Tibial nerve (tissue), 4 donors: ENCODE measurements at places on chromosomes 4 and X.
A peak's percentile ranks its signal among the peaks of the same experiment; 100 is the strongest.

DNA sequence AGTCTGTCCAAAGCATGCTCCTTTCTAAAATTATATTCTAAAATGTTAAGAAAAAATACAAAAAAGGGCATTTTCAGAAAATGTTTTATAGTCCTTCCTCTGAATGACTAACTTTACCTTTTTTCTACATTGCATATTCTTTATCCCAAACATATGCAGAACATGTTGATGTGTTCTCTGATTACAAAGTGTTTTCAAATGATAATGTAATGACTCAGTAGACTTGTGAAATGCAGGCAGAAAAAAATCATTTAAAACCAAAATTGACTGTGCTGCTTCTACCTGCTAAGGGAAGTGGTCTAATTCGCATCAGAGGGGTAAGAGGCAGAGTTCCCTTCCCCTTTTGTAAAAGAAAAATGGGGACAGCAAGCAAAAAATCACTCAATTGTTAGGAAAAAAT is 22.7 kb upstream of the YTHDC1 start:
- DNase-seq: no peak

GRCh38 chr4:38523524-38524448 is 140.2 kb upstream of the KLF3 start:
- no peak for DNase-seq

DNA sequence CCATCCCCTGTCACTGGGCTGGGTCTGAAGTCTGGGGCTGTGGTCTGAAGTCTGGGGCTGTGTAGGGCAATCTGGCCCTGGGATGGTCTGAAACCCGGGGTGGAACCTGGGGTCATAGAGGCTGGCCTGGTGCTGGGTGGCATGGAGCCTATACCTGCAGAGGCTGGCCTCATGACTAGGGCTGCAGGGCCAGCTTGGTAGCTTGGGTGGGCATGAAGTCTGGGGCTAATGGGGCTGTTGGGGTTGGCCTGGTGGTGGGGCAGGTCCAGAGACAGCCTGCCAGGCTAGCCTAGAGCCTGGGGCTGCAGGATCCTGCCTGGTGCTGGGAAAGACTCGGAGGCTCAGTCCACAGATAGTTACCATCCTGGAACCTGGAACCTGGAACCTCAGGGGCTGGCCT is 37.0 kb downstream of the GALNT7 start:
- DNase-seq: no peak

- no peak for DNase-seq
These were observed 175.3 kb downstream of the TSPAN5 start for GRCh38 chr4:98482847-98483806.

GRCh38 chrX:115214151-115214550 is 19.7 kb downstream of the LRCH2 start:
- no peak for DNase-seq

- DNase-seq: no peak
These were observed 572.5 kb downstream of the MAGEB5 start for GRCh38 chrX:26788402-26788998.

DNA sequence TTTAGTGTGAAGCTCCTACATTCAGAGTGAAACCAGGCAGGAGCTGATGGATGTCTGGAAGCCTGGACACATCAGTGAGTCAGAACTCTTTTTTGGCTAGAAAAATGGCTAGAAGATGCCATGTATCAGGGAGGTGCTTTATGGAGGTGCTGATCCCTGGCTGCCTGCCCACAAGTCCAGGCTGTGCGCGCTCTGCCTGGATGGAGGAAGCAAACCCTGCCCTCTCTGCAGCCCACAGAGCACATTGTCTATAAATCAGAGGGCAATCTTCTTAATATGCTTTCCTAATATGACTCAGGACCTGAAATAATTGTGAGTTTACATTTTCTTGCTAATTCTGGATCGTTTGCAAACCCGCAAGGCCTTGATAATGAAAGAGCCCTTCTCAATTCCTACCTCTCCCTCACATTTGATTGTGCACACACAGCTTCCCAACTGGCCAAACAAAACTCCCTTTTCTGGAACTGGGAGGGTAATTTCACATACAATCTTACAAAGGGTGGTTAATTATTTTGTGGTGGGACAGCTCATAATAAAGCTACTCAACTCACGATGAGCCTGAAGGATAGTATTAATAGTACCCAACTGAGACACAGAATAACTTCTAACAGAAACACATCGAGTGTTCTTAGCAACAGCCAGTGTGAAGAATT is 11.7 kb downstream of the MFAP3L start:
- DNase-seq: no peak

DNA sequence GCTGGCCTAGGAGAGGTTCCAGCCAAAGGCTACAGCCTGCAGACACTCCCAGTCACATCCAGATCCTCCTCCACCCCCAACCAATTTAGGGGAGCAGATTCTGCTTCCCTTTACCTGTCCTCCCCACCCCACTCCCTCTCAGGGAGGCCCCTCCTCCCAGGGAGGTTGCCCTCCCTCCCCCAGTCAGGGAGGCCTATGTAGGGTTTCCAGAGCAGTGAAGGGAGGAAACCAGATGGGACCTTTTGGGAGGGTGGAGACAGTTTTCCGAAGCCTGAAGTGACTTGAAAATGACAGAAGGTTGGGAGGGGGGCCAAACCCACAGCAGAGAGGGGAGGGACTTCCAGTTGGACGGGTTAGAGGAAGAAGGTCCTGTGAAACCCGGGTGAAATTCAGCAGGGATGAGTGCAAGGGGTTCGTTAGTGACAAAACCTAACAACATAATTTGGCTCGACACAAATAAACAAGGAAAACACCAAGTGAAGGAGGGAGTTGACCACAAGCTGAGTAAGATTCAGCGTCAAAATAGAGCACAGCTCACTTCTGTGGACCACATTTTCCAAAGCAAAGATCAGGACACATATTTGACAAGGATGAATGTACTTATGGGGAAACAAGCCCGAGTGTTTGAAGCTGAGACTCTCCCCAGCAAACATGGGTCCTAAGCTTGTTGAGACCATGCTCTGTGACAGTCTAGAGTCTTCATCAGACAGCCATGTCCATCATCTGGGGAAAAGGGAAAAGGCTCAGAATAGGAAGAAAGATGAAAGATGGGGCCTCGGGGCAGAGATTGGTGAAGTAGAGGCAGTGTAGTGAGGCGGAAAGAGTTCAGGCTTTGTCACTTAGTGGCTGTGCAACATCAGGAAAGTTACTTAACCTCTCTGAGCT is 46.4 kb downstream of the PRPS1 start:
- DNase-seq: peak; percentile 69

GRCh38 chrX:69876221-69876620 is 173.5 kb downstream of the AWAT2 start:
- no peak for DNase-seq

DNA sequence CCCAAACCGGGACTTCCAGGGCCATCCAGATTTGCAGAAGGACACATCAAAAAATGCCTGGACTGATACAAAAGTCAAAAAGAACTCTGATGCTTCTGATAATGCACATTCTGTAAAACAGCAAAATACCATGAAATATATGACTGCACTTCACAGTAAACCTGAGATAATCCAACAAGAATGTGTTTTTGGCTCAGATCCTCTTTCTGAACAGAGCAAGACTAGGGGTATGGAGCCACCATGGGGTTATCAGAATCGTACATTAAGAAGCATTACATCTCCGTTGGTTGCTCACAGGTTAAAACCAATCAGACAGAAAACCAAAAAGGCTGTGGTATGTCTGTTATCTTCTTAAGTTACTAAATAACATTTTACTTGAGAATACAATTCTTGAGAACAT is 9.2 kb downstream of the PLK4 start:
- no peak for DNase-seq

DNA sequence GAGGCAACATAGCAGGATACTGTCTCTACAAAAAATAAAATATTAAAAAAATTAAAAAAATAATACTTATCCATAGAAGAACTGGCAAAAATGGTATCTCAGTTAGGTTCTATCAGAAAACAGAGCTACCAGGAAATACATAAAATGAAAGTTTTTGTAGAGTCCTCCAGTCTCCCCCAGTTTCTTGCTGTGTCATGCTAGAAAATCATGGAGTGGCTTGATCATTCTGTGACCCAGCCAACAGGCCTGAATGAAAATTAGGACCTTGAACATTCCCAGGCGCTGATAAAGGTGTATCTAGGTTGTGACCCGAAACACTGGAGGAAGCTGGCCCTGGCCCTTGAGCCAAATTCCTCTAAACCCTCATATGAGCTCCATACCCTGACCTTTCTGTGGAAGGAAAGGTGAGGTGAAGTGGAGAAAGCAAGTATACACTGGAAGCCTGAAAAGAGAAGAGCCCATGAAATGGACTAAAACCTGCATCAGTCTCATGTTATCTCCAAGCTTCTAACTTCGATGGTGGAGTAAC is 652 bp downstream of the SMIM9 start:
- DNase-seq: no peak

- DNase-seq: no peak
These were observed 101.8 kb downstream of the SH3KBP1 start for GRCh38 chrX:19785647-19786046.

DNA sequence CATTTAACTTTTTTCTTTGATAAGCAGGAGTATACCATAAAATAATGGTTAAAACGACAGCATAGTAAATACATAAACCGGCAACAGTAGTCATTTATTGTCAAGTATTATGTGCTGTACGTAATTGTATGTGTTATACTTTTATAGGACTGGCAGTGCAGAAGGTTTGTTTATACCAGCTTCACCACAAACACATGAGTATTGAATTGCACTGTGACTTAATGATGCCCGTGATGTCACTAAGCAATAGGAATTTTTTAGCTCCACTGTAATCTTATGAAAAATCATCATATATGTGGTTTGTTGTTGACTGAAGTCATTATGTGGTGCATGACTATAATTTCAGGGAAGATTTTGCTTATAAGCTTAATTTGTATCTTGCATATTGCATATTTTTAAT is 424.6 kb downstream of the PABPC4L start:
- no peak for DNase-seq

DNA sequence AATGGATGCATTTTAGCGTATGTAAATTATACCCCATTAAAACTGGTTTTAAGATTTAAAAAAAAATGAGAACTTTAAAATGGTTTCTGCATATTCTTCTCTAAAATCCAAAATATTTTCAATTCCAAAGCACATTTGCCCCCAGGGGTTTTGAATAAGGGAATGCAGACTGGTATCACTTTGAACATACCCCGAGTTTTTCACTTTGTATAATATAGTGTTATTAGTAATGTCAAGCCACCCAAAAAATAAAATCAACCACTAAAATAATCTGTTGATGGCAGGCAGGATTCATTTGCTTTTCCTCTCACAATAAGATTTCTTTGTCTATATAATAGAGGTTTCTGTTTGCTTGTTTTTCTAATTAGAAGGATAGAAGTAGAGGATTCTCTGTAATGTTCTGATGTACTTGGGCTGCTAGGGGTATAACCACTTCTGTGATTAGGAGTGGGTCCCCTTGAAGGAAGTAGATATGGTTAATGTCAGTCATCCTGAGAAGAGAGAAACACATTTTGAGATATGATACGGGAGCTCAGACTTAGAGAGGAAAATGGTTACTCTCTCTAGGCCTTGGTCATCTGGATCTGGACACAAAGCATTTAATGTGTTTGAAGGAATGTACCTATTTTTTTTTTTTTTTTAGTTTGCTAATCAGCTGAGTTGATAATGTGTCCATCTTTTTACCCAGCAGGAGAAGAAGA is 9.3 kb upstream of the LIN54 start:
- no peak for DNase-seq

- DNase-seq: no peak
These were observed 56.9 kb downstream of the FAT1 start for GRCh38 chr4:186666750-186667149.

DNA sequence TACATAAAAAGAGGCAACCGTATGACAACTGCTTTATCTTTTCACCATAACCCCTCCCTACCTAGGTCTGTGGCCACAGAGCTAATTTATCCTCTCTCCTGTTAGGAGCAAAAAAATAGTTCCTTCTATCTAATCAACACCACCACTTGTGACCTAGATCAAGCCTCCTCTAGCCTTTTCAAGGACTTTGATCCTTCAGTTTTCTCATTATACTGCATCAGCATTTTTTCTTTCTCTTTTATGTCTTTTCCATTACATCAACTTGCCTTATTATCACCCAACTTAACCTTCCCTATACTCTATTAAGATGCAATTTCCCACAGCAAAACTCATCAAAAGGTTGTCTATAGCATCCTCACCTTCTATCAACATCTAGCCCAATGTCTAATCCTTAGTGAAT is 211.0 kb downstream of the ANKRD50 start:
- DNase-seq: no peak

DNA sequence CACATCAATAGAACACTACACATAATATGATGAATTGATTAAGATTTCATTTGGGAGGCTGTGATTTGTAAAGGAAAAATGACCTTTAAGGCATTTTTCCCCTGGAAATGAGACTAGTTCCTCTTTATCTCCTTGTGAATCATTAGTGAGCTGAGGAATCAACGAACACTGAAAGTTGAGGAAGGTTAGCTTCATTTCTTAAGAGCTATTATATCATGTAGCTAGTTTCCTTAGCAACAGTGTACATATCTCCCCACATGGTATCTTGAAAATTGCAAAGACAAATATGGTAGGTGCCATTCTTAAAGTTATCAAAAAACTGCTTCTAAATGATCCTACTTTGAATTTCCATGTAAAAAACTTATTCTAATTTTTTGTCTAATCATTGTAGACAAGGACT is 127.5 kb upstream of the NRK start:
- no peak for DNase-seq

GRCh38 chr4:113276464-113277170 is 227.2 kb downstream of the ANK2 start:
- no peak for DNase-seq

DNA sequence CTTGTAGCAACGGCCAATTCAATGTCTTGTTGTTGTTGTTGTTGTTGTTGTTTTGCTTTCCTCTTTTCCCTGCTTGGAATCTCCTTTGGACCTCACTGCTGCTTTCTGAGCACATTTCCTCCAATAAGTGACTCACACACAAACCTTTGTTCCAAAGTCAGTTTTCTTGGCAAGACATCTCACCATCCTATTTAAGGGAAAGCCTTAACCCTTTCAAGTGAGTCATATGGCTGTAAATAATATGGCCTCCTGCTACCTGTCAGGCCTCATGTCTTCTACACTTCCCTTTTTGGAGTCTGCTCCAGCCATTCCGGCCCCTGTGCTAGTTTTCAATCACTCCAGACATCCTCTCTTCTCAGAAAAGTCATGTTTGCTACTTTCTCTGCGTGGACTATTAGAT is 79.5 kb upstream of the MAGEB10 start:
- no peak for DNase-seq
